ENCODE measurements at places on chromosomes 6 and 20.

DNA sequence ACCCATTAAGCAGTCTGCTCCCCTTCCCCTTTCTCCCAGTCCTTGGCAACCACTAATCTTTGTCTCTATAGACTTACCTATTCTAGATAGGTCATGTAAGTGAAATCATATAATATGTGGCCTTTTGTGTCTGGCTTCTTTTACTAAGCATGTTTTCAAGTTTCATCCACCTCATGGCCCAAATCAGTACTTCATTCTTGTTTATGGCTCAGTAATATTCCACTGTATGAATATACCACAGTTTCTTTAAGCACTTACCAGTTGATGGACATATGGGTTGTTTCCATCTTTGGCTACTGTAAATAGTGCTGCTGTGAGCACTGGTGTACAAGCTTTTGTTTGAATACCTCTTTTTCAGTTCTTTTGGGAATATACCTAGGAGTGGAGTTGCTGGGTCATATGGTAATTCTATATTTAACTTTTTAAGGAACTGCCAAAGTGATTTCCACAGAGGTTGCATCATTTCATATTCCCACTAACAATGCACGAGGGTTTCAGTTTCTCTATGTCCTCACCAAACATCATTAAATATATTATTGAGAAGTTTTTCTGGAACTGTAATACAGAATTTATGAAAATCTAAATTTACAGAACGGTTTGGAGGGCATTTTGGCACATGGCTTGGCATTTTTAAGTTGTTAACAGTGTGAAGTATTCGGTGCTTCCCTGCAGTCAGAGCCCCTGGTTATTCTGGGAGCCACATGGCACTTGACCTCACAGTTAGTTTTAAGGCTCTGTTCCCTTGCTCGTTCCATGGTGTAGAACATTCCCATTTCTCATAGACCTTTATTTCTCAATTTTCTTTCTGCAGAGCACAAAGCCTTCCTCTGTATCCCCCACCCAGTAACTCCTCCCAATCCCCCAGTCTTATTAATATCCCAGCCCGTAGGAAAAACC lies 27.0 kb upstream of the DTNBP1 start:
- no peak for DNase-seq

- DNase-seq = no peak
These were observed 22.4 kb upstream of the IFNGR1 start for GRCh38 chr6:137241481-137242038.

GRCh38 chr6:27867051-27867944 lies 44.9 kb downstream of the OR2B2 start:
- peak; percentile 67 for DNase-seq

- DNase-seq = peak; percentile 71
These were observed 69.1 kb upstream of the PBOV1 start for GRCh38 chr6:138287144-138287955.

- no peak for DNase-seq
These were observed 105.3 kb upstream of the SUPT3H start for GRCh38 chr6:45483021-45483420.

- DNase-seq = no peak
These were observed 344.0 kb downstream of the PLCB1 start for GRCh38 chr20:8476021-8476420.

GRCh38 chr6:24069526-24069925 lies 56.5 kb upstream of the NRSN1 start:
- no peak for DNase-seq

- no peak for DNase-seq
These were observed 406 bp upstream of the WFDC5 start for GRCh38 chr20:45115386-45115774.

GRCh38 chr6:166627875-166628801 lies 1.1 kb upstream of the RPS6KA2 start:
- peak; percentile 80 for DNase-seq

DNA sequence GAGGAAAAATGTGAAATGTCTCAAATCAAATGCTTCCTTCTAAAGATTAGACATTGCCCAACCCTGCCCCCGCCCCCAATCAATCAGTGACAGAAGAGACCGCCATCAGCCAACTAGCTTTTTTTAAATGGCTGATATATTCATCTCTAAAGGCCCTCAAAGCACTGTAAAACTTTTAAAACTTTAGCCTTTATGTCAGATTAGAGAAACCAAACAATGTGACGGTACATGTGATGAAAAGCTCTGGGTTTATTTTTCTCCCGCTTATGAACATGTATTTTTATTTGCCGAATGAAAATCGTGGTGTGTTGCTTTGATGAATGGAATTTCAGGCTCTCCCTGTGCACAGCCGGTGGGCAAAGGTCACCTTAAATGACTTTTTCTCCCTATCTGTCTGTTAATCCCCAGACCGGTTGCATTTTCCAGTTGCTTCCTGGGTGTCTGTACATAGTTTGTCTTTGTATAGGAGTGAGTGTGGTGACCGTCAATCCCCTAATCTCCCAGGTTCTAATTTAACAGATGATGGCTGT lies 38.5 kb downstream of the TBC1D7 start:
- peak; percentile 75 for DNase-seq

- DNase-seq = no peak
These were observed 89.0 kb downstream of the ADGRB3 start for GRCh38 chr6:68724060-68724459.

DNA sequence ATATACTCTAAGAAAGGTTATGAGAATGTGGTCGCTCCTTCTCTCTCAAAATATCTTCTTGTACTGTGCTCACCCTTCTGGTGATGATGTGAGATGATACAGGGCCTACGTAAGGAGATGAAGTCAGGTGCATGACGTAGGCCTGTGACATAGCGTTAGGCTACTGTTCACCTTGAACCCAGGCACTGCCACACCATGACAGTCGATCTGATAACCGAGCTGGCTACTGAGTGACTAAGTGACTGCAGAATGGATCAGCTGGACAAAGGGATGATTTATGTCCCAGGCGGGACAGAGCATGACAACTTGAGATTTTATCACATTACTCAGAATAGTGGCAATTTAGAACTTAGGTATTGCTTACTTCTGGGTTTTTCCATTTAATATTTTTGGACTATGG lies 11.2 kb downstream of the SLC24A3 start:
- DNase-seq = no peak

DNA sequence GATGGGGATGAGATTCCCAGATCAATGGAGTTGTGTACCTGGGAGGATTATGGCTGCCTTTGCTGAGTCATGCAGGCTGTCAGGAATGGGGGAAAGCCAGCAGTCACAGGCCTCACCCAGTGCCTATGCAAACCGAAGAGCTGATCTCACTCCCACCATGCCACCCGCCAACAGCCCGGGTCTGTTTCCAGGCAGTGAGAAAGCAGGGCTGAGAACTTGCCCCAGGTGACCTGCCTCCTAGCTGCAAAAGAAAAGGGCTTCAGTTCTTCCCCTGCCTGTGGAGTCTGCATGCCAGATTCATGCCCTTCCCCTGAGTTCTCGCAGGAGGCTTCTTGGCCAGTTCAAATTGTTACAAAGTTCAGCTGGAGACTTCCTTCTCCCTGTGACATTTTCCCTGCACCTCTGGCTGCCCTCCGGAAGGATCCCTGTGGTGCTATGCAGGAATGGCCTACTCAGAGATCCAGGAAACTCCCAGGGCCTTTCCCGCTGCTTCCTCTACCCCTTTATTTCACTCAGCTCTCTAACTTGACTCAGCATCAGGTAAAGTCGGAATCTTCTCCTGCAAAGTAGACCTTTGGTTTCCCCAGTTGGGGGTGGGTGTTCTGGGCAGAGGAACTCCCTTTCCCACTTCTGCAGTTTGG lies 71.5 kb upstream of the B3GAT2 start:
- DNase-seq = peak; percentile 36

DNA sequence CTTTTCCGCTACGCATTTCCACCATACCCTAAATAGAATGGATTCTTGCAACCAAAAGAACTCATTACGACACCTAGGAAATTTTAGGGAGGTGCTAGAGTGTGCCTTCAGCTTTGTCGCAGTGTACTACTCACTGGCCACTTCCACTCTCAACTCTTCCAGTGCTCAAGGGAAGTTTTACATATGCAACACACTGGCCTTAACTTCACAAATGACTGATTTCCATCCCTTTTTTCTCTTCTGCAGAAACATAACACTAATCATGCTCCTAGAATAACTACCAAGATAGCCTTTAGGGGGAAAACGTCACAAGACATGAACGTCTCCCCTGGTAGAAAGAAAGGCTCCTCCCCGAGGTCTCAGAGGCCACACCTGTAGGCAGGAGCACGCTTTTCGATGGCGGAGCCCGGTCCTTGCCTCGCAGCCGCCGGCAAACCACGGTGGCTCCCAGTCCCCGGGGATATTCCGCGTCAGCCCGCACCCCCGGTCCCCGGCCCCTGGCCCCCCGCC lies 584 bp downstream of the LYRM4 start:
- DNase-seq = peak; percentile 86

DNA sequence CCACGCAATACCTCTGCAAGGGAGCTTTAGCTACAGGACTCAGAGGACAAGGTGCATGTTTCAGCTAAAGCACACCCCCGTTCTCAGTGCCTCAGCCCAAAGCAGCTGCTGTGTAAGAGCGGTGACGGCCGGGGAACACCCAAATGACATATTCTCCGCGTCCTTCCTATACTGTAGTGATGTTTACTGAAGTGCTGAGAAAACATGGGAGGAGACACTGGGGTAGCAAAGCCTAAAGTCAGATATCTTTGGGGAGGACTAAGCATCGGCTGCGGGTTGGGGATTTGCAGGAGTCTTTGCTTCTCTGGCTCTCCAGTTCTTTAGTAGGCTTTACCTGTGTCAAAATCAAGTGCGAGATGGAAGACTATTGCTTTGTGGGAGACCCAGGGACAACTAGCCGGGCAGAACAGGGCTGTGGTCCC lies 1.7 kb downstream of the SLC22A23 start:
- no peak for DNase-seq

DNA sequence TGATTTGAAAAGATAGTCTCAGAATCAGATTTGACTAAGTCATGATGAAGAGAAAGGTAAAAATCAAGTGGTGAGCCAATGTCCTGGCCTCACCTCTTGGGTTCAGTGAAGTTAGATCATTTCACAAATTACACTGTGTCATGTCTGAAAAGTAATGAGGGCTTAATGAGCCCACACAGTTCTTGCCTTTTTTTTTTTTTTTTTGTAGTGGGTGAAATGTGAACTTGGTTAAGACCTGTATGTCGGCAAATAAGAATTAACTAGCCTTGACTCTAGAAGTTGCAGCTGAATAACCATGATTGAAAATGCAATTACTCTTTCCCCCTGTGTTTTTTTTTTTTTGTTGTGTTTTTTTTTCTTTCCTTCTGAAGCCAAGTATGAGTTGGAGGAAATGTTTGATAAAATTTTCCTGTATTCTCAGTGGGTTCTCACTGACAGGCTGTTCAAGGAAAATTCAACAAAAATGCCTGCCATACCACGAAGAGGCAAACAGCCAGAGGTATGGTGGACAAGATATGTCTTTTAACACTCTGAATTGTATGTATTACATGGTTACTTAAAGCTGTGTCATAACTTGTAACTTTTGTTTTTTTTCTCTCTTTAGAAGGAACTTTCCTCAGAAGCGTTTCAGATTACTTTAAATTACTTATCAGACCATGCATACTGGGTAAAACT lies 135.2 kb upstream of the MLIP start:
- no peak for DNase-seq

- DNase-seq = no peak
These were observed 12.8 kb upstream of the SASH1 start for GRCh38 chr6:148329596-148330381.

GRCh38 chr20:50680105-50680960 lies 11.0 kb downstream of the RIPOR3 start:
- no peak for DNase-seq

DNA sequence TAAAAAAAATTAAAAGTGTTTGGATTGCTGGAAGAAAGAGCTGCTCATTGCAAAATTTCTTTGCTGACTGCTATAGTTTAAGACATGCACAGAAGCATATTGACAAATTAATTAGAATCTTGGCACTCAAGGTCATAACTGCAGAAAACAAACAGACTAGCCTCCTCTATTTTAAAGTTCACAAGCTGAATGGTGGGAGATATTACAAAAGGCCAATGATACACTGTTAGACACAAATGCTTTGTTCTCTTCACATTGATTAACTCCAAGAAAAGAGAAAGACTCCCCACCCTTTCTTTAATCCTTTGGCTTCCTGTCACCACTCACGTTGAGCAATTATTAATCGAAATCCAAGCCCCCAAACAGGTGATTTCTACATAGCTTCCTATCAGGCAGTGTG lies 69.1 kb downstream of the PTCHD4 start:
- DNase-seq = no peak

GRCh38 chr6:158782432-158783166 lies 36.6 kb downstream of the EZR start:
- DNase-seq = no peak

DNA sequence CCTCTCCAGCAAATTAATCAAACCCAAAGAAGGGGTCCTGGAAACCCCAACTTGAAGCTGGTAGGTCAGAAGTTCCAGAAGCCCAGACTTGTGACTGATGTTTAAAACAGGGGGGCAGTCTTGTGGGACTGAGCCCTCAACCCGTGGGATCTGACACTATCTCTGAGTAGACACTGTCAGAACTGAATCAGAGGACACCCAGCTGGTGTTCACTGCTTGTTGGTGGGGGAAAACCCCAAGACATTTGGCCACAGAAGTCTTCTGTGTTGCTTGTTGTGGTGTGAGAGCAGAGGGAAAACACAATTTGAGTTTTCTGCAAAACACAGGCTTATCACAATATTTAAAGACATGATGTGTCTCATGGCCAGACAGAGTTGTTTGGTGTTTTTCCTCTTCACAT lies 29.9 kb downstream of the KIF13A start:
- no peak for DNase-seq

DNA sequence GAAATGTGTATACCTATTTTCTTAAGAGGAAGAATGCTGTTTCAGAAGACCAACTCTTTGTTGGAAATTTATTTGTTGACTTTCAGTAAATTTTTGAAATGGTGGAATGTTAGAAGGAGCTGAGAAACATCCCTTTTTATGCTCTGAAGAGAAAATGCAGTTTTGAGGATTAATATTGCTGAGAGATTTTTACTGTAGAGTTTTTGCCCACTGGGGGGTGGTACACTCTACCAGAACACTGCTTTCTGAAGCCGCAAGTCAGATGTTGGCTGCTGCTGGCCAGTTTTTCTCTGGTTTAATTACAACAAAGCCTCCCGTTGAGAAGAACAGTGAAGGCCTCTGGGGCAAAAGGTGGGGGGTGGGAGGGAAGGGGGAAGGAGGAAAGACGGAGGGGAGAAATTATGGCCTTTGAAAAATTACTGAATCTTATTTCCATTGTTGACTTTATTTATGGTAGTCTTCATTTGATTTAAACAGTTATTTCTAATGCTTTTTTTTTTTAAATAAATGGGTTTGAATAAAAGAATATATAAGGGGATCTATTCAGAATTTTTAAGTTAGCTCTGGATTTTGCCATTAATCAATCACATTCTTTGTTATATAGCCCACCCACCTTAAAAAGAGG lies 3.0 kb downstream of the FLRT3 start:
- peak; percentile 49 for DNase-seq

DNA sequence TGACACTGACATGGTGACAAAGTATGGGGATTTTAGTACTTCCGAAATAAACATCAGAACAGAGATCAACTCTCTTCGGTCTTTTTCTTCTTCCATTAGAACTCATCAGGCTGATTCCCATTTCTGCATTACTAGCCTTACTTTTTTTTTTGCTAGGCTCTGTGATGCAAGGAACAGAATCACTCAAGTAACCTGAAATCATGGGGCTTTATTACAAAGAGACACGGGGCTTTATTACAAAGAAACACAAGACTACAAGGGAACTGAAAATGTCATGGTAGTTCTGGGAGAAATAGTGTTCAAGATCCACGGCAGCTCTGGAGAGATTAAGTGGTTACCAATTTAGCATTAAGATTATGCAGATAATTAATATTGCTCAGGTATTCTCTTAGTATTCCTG lies 11.6 kb downstream of the SOX4 start:
- DNase-seq = no peak

Data from WERI-Rb-1 (cell line).